Skin of body (tissue), 3 donors: ENCODE measurements at places on chromosomes 3 and 15. TPM values are rescaled to one million over a fixed set of nuclear protein-coding genes. Genes with fewer than 3 reads are reported as not detected.

Gene UCN2
- total RNA-seq = 1.4 TPM

Gene PPP1R14D
- total RNA-seq = not detected

Gene ISLR
- total RNA-seq = 46.8 TPM

Gene DCBLD2
- total RNA-seq = 29.6 TPM

Gene EPHB3
- total RNA-seq = 44.4 TPM

Gene SPRED1
- 57.2 TPM for total RNA-seq

Gene CCNB2
- total RNA-seq = 12.6 TPM

Gene NPAP1
- not detected for total RNA-seq

Gene CP
- total RNA-seq = 1.1 TPM

Gene ZMYND10
- total RNA-seq = 0.89 TPM

Gene NKIRAS1
- total RNA-seq = 15.0 TPM

Gene CLDN18
- not detected for total RNA-seq

Gene GNAT1
- total RNA-seq = 0.20 TPM

Gene CCR3
- 0.49 TPM for total RNA-seq

Gene C3orf80
- not detected for total RNA-seq

Gene DNAJA4
- total RNA-seq = 26.8 TPM

Gene APOD
- total RNA-seq = 24.9 TPM

Gene CCDC13
- total RNA-seq = 0.69 TPM

Gene SLC28A2
- not detected for total RNA-seq

Gene IL1RAP
- 12.9 TPM for total RNA-seq

Gene ADAMTS17
- 17.0 TPM for total RNA-seq

Gene FOXB1
- not detected for total RNA-seq

Gene LRRC34
- total RNA-seq = 2.7 TPM

Gene LNP1
- total RNA-seq = 3.4 TPM

Gene GOLGA8R
- total RNA-seq = 8.3 TPM

Gene PTH1R
- 18.9 TPM for total RNA-seq

Gene OGG1
- 23.5 TPM for total RNA-seq

Gene SLC7A14
- total RNA-seq = under 0.01 TPM

Gene CADPS
- total RNA-seq = 2.4 TPM

Gene CA12
- 4.3 TPM for total RNA-seq

Gene TGFBR2
- total RNA-seq = 71.5 TPM

Gene ARHGEF26
- total RNA-seq = 13.8 TPM

Gene CHRD
- 31.3 TPM for total RNA-seq

Gene STAB1
- 42.4 TPM for total RNA-seq

Gene FSIP1
- 0.89 TPM for total RNA-seq

Gene NMNAT3
- 6.7 TPM for total RNA-seq

Gene DPPA4
- 1.5 TPM for total RNA-seq

Gene KBTBD13
- total RNA-seq = 0.30 TPM

Gene CAND2
- 6.1 TPM for total RNA-seq
